Right ventricle myocardium superior (tissue), 1 donor: ENCODE measurements at places on chromosomes 2 and 18. TPM values are rescaled to one million over a fixed set of nuclear protein-coding genes. Genes with fewer than 3 reads are reported as not detected.

Gene PTPN4
- total RNA-seq, result 37.6 TPM

- peak; percentile 89 for DNase-seq
Measured at GRCh38 chr2:19801367-19802080, 100.3 kb downstream of the TTC32 start.

Gene DHRS9
- total RNA-seq, result 1.3 TPM

Gene TUBB8B
- total RNA-seq, result not detected

- no peak for DNase-seq
Measured at GRCh38 chr2:47386551-47386950, 16.4 kb upstream of the MSH2 start.

DNA sequence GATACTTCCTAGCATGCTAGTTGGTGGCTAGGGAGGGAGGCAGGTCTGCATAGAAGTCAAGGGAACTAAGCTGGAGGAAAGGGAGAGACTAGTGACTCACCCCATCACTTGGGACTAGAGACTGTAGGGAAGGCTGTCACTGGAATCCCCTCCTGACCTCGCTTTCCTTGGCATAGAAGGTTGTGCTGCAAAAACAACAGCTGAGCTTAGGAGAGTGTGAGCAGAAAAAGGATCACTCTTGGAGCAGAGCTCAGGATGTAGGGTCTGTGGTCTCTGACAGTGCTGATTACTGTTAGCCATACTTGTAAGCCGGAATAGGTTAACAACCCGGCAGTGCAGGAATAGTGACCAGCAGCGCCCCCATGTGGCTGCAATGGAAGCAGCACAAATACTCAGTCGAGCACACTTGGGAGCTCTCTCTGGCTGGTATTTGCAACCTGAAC, 66.9 kb upstream of the SMAD2 start:
- DNase-seq, result no peak

Gene FIGN
- total RNA-seq, result 13.5 TPM

- DNase-seq, result no peak
Measured at GRCh38 chr2:109305490-109306167, 176.6 kb downstream of the SH3RF3 start.

Gene CRYBA2
- not detected for total RNA-seq

DNA sequence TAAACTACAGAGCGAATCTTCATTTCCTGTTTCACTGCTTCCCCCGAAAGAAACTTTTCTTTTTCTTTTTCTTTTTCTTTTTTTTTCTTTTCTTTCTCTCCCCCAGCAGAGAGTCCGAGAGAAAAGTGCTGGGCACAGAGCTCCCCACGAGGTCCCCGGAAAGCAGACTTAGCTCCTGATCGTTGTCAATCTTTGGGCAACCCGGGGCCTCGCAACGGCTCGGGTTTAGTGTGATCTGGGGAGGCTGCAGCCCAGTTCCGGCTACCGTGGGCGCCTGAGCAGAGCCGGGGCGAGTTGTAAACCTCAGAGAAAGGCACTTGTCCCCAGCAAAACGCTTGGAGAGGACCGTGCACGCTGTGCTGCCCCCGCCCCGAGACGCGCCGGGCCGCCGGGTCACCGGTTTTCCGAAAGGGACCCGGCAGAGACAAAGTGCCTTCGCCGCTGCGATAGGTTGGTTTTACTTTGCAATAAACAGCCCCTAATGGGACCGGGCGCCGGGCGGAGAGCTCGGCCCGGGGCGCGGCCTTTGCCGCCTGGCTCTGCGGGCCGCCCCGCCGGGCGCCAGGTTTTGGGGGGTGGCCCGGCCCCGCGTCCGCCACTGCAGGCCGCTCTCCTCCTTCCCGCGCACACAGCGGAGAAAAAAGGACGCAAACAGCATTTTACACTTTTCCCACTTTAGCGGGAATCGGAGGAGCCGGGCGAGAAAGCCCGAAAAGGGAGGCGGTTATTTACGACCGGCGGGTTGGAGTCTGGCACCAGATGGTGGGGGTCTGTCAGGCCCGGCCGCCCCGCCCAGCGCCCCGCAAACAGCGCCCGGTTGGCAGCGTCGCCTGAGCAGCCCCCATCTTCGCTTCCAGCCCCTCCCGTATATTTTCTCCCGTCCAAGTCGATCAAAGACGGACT, 136.0 kb downstream of the INSIG2 start:
- DNase-seq, result peak; percentile 48

DNA sequence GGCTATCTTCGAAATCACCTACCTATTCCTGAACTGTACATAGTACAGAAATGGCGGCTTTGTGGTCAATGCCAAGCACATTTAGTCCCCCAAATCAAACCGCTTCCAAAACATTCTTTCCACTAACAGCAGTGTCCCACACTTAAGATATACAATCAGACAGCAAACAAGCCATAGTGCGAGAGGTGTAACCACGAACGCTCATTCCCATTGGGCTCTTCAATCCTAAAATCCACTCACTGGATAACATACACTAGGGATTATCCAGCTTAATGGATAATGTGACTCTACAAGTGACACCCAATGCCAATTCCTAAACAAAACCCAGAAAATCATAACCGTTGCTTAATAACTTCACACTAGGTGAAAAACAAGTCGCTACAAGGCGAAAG, 2.0 kb downstream of the XPO1 start:
- DNase-seq, result no peak

- no peak for DNase-seq
Measured at GRCh38 chr2:159186462-159186861, 100.0 kb downstream of the WDSUB1 start.

Gene TMEM182
- total RNA-seq, result 187 TPM

DNA sequence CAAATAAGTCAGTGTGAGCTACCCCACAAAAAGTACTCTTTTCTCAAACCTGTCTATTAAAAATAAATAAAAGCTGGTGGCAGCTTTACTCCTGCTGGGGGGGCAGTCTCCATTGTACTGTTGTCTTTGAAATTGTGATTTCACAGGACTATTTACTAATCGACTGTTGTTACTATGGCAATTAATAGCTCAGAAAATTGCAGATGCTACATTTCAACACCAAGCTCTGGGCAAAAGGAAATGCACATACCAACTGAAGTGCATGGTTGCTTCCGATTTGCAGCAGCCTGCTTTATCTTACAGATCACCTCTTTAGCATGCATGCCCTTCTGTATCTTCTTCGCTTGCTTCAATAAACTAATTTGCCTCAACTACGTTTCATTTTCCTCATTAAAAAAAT, 117.6 kb upstream of the DAPL1 start:
- no peak for DNase-seq

DNA sequence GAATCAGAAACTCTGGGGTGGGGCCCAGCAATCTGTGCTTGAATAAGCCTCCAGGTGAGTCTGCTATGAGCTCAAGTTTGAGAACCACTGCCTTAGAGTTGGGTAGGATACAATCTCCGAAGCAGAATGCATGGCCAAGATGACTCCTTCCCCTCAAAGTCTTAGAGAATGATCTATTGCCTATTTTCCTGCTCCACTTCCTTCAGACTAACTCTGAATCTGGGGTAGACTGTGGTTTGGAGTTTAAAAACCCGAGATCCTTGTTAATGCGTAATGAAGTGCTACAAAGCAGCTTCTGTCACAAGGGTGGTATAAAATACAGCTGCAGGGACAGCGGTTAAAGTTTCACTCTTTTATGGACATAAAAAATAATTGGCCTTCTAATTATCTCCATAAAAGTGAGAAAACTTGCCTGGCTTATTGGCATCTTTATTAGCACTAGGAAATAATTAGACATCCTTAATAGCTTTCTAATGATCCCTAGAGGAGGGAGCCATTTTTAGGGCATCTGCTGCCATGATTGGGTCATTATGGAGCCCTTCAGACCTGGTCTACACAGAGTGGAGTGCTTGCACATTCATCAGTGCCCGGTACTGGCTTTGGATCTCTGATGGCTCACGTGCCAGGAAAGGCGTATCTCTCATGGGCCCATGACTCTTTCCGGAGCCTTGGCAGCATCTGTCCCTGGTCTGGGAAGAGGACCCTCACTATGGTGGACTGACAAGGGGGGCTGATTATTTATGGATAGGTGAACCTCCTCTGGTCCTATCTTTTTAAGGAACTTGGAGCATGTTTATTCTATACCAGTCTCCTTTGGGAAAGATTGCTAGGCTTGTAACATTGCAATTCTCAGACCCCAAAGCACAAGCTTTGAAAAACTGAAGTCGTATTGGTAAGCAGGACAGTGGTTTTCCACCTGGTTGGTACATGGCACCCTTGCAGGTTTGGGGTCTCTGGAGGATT, 28.2 kb downstream of the SIX2 start:
- no peak for DNase-seq

- no peak for DNase-seq
Measured at GRCh38 chr2:97699765-97700444, 13.5 kb upstream of the ZAP70 start.

GRCh38 chr2:203569677-203570316, 34.7 kb upstream of the RAPH1 start:
- DNase-seq, result no peak

Gene IL36G
- not detected for total RNA-seq

Gene B3GNT7
- 7.7 TPM for total RNA-seq

Gene PHOSPHO2
- 3.3 TPM for total RNA-seq

DNA sequence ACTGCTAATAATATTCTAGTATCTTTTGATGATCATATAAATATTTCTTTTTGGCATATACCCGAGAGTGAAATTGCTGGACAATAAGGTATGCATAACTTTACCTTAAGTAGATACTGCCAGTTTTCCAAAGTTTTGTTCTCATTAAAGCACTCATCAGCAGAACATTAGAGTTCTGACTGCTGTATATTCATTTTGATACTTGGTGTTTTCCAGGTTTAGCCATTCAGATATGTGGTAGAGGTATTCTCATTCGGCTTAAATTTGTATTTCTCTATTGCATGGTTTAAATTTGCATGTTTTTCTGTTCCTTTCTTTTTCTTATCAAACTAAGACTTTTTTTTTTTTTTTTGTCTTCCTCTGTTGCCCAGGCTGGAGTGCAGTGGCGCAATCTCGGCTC, 18.2 kb downstream of the CYBRD1 start:
- DNase-seq, result no peak

DNA sequence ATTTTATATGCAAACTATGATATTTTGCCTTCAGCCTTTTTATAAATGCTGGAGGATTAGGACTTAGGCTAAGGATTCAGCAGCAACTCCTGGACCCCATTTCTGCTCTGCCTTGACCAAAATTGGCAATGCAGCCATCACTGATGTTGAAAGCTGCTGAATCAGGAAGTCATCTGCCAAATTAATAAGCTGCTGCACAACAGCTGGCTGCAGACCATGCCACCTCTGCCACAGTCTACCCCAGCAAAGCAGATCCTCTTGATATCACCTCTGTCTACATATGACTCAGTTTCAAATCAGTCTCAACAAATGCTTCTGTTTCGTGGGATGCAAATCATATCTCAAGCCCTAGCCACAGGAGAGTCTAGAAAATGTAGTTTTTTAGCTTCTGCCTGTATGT, 7.1 kb upstream of the SOS1 start:
- no peak for DNase-seq

Gene ANTXR1
- total RNA-seq, result 31.2 TPM
